ENCODE measurements at places on chromosomes 5 and 9.

DNA sequence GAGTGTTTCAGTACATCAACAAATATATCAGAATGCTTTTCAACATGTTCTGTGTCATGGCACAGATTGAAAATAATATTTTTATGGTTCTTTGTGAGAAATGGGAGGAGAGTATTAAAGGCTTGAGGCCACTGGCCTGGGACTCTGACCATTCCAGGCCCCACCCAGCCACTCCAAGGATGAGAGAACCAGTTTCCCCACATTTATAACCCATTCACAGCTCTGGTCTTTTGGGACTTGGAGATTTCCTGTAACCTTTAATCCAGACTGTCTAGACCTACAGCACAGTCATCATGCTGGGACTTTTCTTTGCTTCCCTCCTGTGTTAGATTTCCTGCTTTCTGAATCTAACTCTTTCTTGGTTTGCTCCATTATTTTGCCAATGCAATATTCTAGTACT is 389.6 kb downstream of the KIAA0825 start:
- DNase-seq = no peak

GRCh38 chr9:116312221-116312620 is 158.6 kb downstream of the PAPPA start:
- DNase-seq = no peak

DNA sequence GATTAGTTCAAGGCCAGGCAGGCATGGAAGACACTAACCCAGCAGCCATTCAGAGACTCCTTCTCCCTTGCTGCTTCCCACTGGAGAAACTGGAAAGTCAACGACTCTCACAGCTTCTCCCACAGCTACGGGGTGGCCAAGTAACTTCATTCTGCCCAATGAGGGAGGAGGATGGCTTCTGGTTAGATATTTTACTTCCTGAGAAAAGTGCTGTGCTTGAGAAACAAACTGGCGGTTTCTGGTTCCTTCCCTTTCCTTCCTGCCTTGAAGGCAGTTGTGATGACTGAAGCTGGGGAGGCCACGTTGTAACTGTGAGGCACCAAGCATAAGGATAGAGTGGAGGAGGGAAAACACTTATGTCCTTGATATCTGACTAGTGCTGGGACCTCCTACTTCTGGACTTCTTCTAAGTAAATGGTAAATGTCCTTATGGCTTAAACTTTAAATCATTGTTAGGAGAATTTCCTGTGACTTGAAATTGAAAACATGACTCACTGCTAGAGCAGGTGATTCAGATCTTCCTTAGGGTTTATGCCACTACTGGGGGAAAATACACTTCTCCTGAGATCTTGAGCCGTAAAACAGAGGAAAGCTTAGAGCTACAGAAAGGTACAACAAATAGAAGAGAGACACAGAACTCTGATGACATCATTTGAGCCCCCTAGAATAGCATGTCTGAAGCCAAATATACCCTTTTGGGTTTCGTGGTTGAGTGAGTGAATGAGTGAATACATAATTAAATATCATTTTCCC is 3.1 kb upstream of the GNPDA1 start:
- no peak for DNase-seq

DNA sequence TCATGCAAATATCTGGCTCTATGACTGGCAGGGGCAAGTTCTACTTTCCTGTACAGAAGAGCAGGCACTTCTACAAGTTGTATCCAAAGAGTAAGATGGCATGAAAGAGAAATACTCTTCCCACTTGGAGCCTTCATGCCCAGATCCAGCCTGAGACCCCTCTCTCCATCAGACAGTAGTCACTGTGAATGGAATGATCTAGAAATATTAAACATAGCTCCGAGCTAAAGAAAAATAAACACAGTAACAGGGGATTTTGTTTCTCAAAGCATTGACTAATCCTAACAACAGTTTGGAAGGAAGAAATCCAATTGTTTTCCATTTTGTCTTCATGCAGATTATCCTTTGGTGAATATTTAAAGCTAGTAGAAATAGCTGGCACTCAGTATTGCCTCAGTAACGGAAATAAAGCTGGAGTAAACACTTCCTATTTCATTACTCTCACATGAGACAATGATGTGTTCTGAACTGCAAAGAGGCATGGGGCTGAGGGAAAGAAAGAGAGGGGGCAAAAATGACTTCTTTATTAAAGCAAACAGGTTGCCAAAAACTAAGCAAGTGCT is 100.0 kb downstream of the SEMA5A start:
- DNase-seq = no peak

DNA sequence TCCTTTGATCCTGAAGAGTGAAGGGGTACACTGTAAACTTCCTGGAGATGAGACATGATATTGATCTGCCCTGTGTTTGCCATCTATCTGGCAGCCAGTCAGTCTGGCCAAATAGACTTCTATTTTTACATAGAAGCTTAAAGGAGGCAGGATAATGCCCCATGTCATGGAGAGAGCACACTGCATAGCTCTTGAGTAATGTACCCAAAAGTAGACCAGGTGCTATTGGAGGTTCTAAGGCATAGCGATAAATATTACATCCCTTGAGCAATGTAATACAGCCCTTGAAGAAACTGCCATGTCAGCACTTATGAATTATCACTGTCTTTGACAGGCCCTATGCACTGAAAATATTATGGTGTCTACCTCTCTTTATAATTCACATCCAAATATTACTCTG is 131.8 kb downstream of the GHR start:
- no peak for DNase-seq

DNA sequence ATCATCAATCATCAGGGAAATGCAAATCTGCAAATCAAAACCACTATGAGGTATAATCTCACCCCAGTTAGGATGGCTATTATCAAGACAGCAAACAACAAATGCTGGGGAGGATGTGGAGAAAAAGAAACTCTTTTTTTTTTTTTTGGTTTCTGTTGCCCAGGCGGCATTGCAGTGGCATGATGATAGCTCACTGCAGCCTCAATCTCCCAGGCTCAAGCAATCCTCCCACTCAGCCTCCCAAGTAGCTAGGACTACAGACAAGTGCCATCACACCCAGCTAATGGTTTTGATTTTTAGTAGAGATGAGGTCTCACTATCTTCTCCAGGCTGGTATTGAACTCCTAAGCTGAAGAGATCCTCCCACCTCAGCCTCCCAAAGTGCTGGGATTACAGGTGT is 5.4 kb upstream of the CNTRL start:
- no peak for DNase-seq

- no peak for DNase-seq
Observed at GRCh38 chr9:128629852-128630545, 26.6 kb downstream of the DYNC2I2 start.

GRCh38 chr5:67998709-67999261 is 216.8 kb upstream of the PIK3R1 start:
- DNase-seq = no peak

DNA sequence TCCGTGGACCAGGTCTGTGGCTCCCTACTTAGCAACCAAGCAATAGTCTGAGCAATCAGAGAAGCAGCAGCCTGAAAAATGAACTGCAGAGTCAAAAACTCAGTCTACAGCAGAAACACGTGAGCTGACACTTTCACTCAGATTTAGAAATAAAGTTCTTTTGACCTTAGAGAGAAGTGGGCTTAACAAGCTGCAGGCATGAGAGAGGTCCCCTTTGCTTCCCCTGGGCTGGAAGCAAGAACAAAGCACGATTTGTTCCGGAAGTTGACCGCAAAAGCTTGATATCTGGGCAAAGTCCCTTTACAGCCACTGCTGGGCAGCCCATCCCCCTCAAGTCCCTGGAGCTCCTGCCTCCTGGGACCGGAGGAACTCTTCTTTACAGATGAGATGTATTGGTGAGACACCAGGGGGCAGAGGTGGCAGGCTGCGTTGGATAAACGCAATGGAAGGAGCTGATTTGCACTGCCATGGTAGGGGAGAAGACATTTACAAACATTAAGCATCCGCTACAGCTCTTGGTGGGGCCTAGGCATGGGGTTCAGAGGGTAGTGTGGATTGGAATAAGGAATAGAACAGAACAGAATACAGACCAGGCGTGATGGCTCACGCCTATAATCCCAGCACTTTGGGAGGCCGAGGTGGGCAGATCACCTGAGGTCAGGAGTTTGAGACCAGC is 5.8 kb upstream of the SOWAHA start:
- no peak for DNase-seq

DNA sequence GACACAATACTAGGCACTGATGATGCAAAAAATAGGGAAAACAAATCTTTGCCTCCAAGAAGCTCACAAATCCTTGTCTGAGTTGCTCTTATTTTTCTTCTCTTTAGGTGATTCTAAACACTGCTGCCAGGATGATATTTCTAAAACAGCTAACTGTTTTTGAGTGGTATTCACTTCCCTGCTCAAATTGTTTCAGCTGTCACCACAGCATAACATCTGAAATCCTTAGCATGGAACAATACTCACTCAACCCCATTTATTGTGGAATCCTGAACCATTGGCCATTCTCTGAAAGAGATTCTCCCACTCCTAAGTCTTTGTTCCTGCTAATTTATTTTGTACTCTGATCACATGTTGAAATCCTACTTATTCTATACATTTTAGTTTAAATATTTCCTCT is 4.8 kb upstream of the SHOC1 start:
- DNase-seq = no peak

All from fibroblast of skin of left quadriceps (primary cell).